Endothelial cell of umbilical vein (primary cell): ENCODE measurements at places on chromosomes 2 and 18. TPM values are rescaled to one million over a fixed set of nuclear protein-coding genes. Genes with fewer than 3 reads are reported as not detected.

The BOLL gene
- not detected in 2 replicates for total RNA-seq

The MTIF2 gene
- 26.8 and 26.9 TPM in 2 replicates for total RNA-seq

The MYOM1 gene
- total RNA-seq, result not detected in 2 replicates

The RAX gene
- not detected in 2 replicates for total RNA-seq

The MAIP1 gene
- total RNA-seq, result 17.7 and 17.9 TPM in 2 replicates

The RESP18 gene
- not detected in 2 replicates for total RNA-seq

The EML6 gene
- total RNA-seq, result 1.3 and 2.1 TPM in 2 replicates

The SAP130 gene
- total RNA-seq, result 30.4 and 34.3 TPM in 2 replicates

The LONRF2 gene
- not detected in 2 replicates for total RNA-seq

The IL1RL2 gene
- 0.21 TPM in 1 of 2 replicates, not detected in the other for total RNA-seq

The CRYBA2 gene
- total RNA-seq, result not detected in 2 replicates

The MATN3 gene
- 3.4 and 6.1 TPM in 2 replicates for total RNA-seq

GRCh38 chr2:40367032-40367431 lies 84.9 kb downstream of the SLC8A1 start:
- no peak for DNase-seq

GRCh38 chr2:208363485-208363884 lies 43.1 kb upstream of the PTH2R start:
- DNase-seq, result peak; percentile 7

- no peak for DNase-seq
These were observed 225.3 kb downstream of the SLC8A1 start for GRCh38 chr2:40226637-40227036.

GRCh38 chr2:161068670-161069069 lies 91.6 kb upstream of the TANK start:
- no peak for DNase-seq

- DNase-seq, result peak; percentile 58
These were observed 386.5 kb downstream of the DLGAP1 start for GRCh38 chr18:4068552-4069158.

DNA sequence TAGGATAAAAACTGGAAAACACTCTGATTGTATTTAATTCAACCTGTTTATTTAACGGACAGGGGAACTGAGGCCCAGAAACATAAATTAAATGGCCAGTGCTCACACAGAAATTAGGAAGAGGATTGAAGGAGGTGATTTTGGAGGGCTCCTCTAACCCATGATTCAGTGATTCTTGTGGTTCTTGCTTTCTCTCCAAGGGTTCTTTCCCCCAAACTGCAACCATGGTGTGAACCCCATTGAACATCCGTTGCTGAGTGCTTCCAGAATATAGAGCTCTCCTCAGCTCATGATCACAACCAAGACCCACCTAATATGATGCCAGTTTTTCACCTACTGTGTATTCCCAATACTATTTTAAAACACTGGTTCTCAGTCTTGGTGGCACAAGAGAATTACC lies 41.4 kb downstream of the BMP10 start:
- no peak for DNase-seq

GRCh38 chr2:165173215-165173614 lies 30.6 kb downstream of the SCN3A start:
- DNase-seq, result no peak

GRCh38 chr2:173511942-173512341 lies 157.3 kb downstream of the CDCA7 start:
- DNase-seq, result no peak

DNA sequence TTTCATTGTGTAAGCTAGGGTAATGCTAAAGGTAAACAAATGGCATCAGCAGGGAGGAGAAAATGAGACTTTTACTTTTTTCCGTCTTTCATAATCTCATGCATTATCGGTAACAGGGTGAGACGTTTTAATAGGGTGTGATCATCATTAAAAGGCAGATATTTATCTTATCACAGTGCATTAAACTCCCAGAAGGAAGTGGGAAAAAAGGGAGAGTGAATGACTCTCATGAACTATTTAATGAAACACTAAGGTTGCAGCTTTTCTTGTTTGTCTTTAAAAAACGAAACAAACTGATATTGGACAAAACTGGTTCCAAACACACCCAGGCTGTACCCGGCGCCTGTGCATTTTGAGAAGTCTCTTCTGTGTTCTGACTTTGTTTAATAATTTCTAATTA lies 1936.8 kb upstream of the PIK3C3 start:
- peak; percentile 33 for DNase-seq

GRCh38 chr2:23628926-23629771 lies 244.2 kb downstream of the KLHL29 start:
- DNase-seq, result no peak

DNA sequence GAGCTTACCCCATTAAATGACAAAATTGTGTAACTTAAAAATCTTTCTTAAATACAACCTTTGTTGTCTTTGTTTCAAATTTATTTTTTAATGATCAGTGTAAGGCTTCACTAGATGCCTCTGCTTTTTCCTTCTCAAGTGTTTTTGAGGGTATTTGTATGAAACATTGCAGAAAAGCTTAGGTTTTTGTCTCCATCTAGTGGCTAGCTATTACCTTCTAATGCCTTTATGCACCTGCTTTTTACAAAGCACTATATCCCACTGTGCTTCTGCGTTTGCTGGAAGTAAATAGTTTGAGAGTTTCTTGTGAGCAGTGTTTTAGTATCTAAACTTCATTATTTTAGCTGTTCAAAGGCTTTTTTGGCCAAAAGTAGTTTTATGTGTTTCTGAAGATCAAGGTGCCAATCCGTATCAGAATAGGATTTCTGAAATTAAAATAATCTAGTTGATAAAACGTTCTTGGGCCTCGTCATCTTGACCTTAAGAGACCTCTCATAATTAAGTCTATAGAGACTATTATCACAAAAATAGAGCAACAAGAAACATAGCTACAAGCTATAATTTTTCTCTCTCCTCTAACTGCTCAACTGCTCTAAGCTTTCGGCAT lies 47.0 kb downstream of the IWS1 start:
- DNase-seq, result peak; percentile 70

DNA sequence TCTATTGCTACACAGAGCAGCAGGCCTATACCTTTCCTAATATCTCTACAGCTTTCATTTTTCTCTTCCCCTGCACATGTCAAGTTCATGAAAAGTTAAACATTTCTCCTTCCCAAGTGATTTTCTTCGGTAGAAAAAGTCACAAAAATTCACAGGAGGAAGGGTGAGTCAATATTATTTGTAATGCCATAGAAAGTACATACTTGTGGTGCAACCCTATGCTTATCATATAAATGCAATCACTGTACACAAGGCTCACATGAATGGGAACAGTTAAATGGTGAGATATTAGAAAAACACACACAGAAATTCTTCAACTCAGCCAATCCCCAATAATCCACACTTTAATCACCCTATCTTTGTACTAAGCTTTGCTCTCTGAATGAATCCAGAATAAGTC lies 651.6 kb downstream of the LRRTM4 start:
- DNase-seq, result peak; percentile 13

DNA sequence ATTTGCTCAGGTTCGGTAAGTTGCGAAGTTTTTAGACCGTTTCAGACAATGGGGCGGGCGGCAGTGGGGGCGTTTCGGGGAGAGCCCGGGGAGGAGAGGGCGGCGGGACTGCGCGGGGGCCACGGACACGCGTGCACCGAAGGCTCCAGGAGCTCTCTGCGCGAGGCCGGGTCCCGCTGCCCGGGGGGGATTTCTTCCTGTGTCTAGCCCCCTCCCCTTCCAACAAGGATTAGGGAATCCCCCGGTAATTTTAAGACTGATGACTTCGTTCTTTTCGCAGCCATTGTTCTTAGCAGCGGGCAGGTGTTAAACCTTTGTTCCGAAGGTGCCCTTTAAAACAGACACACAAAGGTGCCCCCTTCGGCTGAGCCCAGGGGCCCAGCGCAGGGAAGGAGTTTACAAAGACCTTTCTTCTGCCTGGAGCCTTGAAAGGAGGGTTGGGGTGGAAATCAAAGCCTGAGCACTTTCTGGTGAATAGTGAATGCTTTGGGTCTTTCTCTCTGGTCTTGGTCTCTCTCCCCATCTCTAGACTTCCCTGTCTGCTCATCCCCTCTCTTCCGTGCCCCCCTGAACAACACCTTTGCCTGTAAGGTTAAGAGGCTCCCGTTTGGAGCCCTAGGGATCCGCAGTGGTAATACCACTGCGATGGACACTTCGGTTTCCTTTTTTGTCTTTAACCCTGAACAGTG lies 2.1 kb downstream of the TRIB2 start:
- DNase-seq, result peak; percentile 30

- no peak for DNase-seq
These were observed 77.8 kb downstream of the DNER start for GRCh38 chr2:229636571-229636970.

GRCh38 chr2:108531674-108532055 lies 2.6 kb upstream of the LIMS1 start:
- DNase-seq, result no peak

DNA sequence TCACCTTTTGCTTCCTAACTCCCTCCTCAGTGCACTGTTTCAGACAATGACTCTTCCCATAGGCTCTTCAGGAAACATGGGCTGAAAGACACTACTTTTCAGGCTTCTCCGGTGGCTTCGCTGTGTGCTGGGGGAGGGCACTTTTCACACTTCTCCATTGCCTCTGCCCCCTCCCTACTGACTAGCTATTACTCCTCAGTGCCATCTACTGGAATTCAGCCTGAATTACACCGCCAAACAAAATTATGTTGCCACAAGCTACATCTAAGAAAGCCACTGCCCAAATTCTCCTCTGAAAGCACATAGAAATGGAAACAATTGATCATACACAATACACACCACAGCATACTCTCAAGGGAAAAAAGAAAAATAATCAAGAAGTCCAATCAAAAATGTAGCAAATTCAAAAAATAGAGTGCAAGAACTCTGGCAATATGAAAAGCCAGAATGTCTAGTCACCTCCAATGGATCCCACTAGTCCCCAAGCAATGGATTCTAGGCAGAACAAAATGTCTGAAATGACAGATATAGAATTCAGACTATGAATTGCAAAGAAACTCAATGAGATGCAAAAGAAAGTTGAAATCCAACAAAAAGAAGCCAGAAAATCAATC lies 1139.4 kb upstream of the GYPC start:
- DNase-seq, result no peak

- no peak for DNase-seq
These were observed 151.4 kb downstream of the ETAA1 start for GRCh38 chr2:67548317-67549201.

DNA sequence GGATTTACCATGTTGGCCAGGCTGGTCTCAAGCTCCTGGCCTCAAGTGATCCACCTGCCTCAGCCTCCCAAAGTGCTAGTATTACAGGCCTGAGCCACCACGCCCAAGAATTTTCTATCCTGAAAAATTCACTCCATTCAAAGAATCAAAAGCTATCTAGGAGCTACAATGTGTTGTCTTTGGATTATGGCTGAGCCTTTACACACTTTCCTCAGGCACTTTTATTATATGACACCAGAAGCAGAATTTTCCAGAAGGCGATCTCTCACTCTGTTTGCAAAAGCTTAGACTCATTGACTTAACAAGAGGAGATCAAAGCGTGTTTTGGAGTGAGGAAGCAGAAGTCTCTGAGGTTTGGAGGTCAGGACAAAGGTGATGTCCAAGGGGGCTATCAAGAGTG lies 3.6 kb downstream of the FAM124B start:
- DNase-seq, result no peak

DNA sequence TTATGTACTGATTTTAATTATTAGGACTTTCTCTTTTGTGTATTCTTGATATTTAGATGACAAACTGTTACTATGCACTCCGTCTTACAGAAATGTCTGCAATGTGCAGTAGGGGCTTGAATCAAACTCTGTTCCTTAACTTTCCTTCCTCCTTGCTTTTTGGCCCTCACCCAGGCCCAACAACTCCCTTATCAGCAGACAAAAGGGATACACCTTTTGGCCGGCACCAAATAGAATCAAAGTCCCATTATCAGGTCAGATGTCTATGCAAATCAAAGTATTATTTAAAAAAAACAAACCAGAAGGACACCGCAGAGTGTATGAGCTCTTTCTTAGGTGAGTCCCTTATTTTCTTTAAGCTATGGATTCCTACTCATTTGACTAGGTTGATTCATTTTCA lies 116.3 kb upstream of the SERPINE2 start:
- no peak for DNase-seq

DNA sequence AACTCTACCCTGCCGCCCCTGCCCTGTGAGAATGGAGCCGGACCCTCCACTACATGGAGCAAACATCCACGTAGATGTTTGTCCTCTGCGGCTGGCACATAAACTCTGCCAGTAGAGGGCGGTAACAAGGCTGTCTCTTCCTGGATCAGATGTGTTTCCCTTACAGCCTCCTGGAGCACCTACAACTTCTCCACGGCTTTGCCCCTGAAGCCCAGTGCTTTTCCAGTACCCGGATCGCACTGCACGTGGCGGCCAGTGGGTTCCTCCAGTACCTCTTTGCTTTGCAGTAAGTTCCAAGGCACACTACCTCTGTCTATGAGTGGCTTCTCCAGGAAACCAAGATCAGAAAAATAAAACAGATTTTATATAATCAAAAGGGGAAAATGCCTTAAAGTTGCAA lies 651.3 kb downstream of the DCDC2C start:
- peak; percentile 69 for DNase-seq

DNA sequence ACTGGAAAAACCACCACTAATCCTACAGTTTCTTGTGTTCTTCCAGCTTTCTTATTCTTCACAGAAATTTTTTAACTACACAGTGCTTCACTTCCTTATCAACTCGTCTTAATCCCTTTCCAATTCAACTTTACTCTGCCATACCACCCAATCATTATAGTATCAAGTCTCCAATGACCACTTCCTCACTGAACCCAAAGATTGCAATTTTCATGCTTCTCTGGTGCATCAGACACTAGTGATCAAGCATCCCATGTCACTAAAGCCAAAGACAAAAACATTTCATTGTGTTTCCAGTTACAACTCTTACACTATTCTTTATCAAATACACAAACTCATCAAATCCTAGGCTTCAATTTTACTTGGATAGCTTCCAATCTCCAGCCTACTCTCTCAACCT lies 9.5 kb downstream of the CHAC2 start:
- DNase-seq, result no peak

GRCh38 chr18:64800151-64800550 lies 651.3 kb upstream of the LINC00305 start:
- no peak for DNase-seq

GRCh38 chr2:230761704-230762103 lies 49.1 kb downstream of the CAB39 start:
- DNase-seq, result no peak

GRCh38 chr2:178796079-178796677 lies 11.0 kb downstream of the TTN start:
- DNase-seq, result peak; percentile 71

- no peak for DNase-seq
These were observed 120.0 kb downstream of the AQP4 start for GRCh38 chr18:26745288-26746181.

DNA sequence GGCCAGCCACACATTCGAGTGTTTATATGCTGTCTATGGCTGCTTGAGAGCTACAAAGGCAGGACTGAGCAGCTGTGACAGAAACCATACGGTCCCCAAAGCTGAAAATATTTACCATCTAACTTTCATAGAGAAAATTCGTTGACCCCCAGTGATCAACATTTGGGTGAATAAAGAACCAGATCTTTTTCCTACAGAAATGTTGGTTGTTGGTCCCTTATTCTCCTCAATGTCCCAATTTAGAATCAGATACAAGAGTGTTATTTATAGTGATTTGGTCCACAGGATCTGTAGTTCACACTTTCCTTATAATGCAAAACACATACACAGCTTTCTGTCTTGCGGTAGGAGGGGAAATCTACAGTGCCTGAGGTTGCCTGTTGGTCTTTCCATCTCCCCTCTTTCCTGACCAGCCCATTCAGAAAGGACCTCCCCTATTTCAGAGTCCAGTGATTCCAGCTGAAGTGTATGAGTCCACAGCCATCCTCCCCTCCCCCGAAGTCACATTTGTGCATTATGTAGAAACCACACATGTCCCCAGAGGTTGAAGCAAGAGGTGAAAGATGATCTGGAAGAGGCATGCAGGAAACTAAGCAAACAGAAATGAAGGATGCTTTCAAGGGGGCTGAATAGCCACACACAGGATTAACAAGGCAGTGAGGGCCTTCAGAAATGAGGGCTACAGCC lies 61.9 kb downstream of the SPRED2 start:
- DNase-seq, result no peak
